ENCODE measurements at places on chromosomes 7 and 10. TPM values are rescaled to one million over a fixed set of nuclear protein-coding genes. Genes with fewer than 3 reads are reported as not detected.

The SLC26A3 gene
- total RNA-seq = not detected

The TIMM23B gene
- total RNA-seq = 20.7 TPM

The JCAD gene
- total RNA-seq = 18.7 TPM

The NEUROG3 gene
- not detected for total RNA-seq

The SEMA3E gene
- total RNA-seq = 0.43 TPM

The NUP205 gene
- 75.6 TPM for total RNA-seq

The FZD1 gene
- 5.2 TPM for total RNA-seq

The CCDC3 gene
- 0.43 TPM for total RNA-seq

The LIPM gene
- total RNA-seq = not detected

The EBLN1 gene
- not detected for total RNA-seq

The ARHGEF5 gene
- 1.9 TPM for total RNA-seq

The PPP1R17 gene
- not detected for total RNA-seq

The TIMM23 gene
- 62.2 TPM for total RNA-seq

The GPAM gene
- total RNA-seq = 10.3 TPM

The VGF gene
- under 0.01 TPM for total RNA-seq

The COL1A2 gene
- total RNA-seq = 2,828 TPM

The SOSTDC1 gene
- total RNA-seq = not detected

The BHLHA15 gene
- total RNA-seq = not detected

The ANKRD30A gene
- 0.97 TPM for total RNA-seq

The PROSER2 gene
- 3.9 TPM for total RNA-seq

The FOXK1 gene
- 32.8 TPM for total RNA-seq
